ENCODE measurements at places on chromosomes 4 and X. TPM values are rescaled to one million over a fixed set of nuclear protein-coding genes. Genes with fewer than 3 reads are reported as not detected.

- DNase-seq = no peak
Measured at GRCh38 chr4:69330345-69331047, 50.2 kb downstream of the UGT2B28 start.

The TCEAL5 gene
- total RNA-seq = 0.98 TPM

The MAGEB1 gene
- total RNA-seq = not detected

The TRIM75 gene
- total RNA-seq = not detected

DNA sequence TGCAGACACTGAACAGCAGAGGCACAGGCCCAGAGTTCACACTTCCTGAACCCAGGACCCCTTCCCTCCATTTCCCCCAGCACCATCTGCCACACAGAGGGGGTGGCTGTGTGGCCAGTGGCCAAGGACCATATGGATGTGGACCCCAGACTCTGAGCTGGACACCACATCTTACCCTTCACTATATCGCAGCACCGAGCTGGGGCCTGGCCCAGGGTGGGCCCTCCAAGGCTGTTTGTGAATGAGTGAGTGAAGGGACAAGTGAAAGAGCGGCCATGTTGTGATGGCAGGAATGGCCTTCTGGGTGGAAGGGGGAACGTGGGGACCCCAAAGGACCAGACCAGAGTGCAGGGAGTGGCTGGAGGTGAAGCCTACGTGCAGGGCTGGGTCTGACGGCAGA, 248.6 kb downstream of the AFAP1 start:
- DNase-seq = no peak

DNA sequence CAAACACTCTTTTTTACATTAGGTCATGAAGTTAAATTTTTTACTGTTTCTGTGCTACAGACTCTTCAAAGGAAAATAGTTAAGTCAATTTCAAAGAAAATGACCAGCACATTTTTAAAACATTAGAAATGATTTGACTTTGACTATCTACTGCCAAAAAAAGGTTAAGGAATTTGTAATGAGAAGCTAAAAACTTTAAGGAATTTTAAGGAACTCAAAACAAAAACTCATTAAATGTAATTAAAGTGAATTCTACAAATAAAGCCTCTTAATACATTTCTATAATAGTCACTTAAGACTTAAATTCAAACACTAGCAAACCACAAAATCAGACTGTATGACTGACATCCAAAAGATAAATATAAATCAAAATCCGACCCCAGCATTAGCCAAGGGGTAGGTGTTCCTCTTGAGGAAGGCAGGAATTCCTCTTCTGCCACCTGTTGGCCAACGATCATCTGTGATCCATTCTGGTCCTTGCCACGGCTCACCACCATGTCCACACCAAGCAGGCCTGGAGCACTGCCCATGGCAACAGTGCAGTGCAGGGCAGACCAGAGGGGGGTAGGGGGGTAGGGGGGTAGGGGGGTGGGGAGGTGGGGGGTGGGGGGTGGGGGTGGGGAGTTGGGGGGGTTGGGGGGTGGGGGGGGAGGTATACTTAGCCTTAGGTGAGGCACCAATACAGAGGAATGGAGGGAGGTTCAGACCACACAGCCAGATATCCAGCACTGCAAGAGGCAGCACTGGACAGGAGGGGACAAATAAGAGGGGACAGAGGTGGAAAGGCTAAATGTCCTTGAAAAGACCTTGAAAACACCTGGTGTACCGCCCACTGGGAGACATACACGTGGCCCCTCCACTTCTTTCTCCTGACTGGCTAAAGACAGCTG, 287.4 kb downstream of the CHIC1 start:
- DNase-seq = no peak

DNA sequence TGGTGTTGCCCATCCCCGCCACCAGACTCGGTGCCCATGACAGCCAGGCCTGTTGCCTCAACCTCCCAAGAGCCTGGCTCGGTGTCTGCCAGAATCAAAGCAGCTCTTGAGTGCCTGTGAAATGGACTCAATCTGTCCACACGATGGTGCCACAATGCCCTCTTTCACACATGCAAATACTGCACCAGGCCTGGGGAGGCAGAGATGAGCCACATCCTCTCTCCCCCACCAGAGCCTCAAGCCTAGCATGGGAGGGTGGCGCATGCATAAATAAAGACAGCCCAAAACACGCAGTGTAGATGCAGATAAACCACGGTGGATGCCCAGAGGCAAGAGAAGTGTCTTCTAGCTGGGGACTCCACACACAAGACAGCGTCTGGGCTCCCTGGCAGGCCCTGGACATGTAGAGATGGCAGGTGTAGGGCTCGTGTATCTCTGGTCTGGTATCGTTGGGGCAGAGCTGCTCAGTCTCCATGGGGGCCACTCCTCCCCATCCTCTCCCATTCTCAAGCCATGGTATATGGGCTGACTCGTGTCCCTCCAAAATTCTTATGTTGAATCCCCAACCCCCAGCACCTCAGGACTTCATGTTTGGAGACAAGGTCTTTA, 65.6 kb downstream of the JAKMIP1 start:
- no peak for DNase-seq

The BEX5 gene
- total RNA-seq = not detected

GRCh38 chr4:2634014-2634413, 97.6 kb downstream of the FAM193A start:
- no peak for DNase-seq

GRCh38 chr4:150212927-150213326, 134.7 kb downstream of the DCLK2 start:
- DNase-seq = no peak

The SATL1 gene
- total RNA-seq = not detected

GRCh38 chrX:49840679-49841078, 11.6 kb downstream of the PAGE4 start:
- DNase-seq = no peak

- DNase-seq = peak; percentile 67
Measured at GRCh38 chr4:184938871-184939270, 79.4 kb upstream of the HELT start.

DNA sequence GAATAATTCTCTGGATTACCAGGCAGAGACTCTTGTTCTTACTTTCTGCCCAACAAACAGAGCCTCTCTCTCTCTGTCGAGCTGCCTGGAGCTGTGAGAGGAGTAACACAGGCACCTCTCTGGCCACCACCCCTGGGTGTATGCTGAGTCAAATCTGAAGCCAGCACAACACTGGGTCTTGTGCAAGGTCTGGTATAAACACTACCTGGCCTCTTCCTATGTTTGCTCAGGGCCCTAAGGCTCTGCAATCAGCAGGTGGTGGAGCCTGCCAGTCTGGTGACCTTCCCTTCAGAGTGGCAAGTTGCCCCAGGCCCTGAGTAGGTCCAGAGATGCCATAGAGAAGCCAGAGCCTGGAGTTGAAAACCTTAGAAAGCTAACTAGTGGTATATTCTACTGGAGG, 139.9 kb downstream of the CPXCR1 start:
- DNase-seq = no peak

The SLITRK4 gene
- 3.2 TPM for total RNA-seq

GRCh38 chrX:72270316-72270866, 6.7 kb downstream of the RPS4X start:
- DNase-seq = no peak

DNA sequence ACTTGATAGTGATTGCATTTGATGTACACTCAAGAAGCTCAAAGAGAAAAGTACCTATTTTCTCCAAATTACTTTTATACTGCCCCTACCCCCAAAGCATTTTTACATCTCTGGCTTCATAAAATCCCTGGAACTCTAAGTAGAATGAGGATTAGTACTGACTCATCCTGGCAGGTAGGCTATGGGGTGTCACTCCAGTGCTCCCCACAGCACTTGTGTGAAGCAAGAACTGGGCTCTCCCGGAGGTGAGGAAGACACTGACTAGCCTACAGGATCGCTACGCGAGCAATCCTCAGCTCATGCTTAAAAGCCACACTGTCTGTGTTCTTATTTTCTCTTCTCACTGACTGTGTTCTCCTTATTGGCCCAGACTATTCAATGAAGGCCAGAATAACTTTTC, 90.4 kb upstream of the NDP start:
- DNase-seq = no peak

DNA sequence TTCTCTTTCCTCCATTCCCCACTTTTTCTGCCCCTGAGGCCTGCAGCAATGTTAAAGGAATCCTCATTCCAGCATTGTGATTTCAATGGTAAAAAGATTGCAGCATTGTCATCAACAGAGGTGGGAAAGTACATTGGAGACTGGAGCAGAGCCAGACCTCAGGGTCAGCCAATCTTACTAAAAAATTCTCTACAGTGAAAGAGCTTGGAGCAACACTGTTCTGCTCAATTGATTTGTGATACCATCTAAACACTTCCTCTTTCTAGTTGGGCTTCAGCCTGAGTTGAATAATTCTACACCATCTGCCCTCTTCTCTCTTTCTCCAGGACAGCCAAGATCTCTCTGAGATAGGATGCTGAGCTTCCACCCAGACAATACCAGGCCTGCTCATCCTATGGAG, 176.5 kb downstream of the AR start:
- no peak for DNase-seq

- DNase-seq = no peak
Measured at GRCh38 chr4:115596265-115597001, 483.0 kb upstream of the NDST4 start.

The OTC gene
- 2.7 TPM for total RNA-seq

The PCSK1N gene
- 15.0 TPM for total RNA-seq

GRCh38 chrX:100674705-100675104, 30.7 kb downstream of the SRPX2 start:
- DNase-seq = no peak

The PARM1 gene
- total RNA-seq = 26.3 TPM

The ZAR1 gene
- total RNA-seq = 2.5 TPM

Data from vagina (tissue), 2 donors.